ENCODE measurements at places on chromosomes 5 and 9.
A peak's percentile ranks its signal among the peaks of the same experiment; 100 is the strongest.

DNA sequence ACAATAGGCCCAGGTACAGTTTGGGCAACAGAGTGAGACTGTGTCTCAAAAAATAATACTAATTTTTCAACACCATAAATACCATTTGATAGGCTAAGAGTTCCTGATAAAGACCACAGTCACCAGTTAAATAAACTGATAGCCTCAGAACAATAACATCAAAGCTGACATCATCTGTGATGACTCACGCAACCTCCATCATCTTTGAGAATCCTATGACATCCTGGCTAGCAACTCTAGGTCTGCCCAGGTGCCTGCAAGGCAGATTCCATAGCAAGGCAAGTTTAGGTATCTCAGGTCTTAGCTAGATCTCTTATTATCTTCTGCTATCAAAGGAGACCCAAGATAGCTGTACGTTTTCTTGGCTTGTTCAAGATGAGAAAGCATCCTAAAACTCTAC, 30.5 kb upstream of the UBAP2 start:
- peak; percentile 35 for DNase-seq

- no peak for DNase-seq
These were observed 66.1 kb downstream of the KLHL3 start for GRCh38 chr5:137669811-137670210.

DNA sequence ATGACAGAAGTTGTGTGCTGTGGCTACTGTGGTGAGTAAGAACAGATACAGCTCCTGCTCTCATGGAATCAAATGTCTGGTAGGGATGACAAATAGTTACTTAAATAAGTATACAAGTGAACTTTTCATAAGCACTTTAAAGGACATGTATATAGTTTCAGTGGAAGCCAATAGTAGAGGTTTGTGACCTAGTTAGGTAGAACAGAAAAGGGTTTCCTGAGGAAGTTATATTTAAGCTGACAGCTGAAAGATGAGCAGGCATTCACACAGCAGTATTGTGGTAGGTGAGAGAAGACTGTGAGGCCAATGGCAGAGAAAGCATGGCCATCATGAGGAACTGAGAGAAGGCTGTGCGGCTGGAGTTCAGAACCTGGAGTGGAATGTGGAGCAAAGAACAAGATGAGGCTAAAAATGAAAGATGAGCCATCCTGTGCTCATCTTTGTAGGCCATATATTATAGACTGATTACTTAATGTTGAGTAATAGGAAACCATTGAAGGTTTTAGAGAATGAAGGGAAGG, 15.4 kb downstream of the FAM174A start:
- DNase-seq: peak; percentile 26

DNA sequence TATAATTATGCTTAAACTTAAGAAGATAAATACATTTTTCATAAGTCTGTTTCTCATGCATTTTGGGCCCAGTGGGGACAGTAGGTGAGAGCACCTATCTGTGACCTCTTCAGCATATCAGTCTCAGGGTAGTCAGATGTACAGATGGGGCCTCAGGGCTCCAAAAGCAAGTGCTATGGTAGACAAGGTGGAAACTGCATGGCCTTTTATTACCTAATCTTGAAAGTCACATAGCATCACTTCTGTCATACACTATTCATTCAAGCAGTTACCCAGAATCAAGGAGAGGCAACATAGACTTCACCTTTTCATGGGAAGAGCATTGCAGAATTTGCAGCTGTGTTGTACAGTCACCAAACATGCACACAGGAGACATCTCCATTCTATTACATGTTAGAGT, 94.8 kb downstream of the SV2C start:
- DNase-seq: no peak

DNA sequence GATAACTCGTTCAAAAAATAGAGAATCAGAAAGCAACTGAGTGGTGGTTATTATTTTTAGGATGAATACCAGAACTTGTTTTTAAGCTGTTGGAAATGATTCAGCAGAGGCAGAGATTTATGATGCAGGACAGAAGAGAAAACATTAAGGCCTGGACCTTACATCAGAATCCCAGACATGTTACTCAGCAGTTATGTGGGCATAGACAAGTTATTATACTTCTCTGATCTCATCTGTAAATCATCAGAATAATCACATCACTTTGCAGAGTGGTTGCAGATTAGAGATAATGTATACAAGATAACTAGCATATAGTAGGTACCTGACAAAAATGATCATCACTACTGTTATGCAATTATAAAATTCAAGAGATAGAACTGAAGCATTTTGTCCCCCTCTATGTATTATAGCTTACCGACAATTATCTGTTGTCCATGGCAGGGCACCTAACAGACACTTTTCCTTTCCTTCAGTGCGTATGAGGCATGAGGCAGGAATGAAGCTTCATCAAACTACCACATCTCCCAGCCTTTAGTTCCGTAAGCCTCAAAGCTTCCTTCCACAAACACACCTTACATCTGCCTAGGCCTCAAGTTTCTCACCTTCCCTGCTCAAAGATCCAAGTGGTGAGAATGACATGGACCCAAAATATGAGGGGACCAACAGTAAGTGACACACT, 165.9 kb downstream of the DENND1A start:
- peak; percentile 89 for DNase-seq

GRCh38 chr5:88688156-88688983, 194.6 kb downstream of the MEF2C start:
- DNase-seq: no peak

DNA sequence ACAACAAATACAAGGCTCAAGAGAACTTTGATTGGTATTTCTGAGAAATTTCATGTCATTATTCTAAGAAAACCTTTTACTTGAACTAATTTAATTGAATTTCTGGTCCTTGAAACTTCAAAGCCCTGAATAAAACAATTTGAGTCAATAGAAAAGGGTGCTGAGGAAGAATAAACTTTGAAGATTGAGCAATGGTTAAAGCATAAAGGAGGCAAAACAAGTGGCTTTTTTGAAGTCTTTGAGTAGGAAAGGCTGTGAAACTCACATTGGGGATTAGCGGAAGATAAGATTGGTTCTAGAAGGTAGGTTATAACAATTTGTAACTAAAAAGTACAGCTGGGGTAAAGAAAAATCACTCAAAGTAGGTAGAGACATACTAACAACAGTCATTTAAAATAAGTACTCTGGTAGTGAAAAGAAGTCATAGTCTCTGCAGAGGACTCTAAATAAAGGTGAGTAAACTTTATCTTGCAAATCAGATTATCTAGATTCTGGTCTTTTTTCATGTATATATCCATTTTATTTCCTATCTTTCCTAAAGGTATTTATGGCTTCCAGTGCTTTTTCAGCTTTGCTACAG, 6.4 kb upstream of the PLPP1 start:
- DNase-seq: no peak

GRCh38 chr5:98599016-98599415, 174.4 kb upstream of the RGMB start:
- DNase-seq: no peak
